ENCODE measurements at places on chromosomes 16 and 17.

DNA sequence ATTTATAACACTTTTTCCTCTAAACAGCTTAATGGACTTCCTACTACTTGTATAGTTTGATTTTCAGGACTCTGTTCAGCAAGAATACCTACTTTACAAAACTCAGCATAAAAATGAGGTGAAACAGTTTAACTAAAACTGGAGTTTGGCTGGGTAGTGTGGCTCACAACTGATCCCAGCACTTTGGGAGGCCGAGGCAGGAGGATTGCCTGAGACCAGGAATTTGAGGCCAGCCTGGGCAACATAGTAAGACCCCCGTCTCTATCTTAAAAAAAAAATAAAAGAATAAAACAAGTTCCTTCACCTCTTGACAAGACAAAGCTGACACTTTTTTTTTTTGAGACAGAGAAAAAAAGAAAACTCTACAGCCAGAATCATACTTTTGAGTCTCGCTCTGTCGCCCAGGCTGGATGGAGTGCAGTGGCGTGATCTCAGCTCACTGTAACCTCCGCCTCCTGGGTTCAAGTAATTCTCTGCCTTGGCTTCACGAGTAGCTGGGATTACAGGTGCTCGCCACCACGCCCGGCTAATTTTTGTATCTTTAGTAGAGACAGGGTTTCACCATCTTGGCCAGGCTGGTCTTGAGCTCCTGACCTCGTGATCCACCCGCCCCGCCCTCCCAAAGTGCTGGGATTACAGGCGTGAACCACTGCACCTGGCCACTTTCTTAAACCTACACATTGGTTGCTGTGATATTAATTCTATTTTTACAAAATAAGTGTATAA lies 2.6 kb downstream of the PDF start:
- DNase-seq, result no peak

DNA sequence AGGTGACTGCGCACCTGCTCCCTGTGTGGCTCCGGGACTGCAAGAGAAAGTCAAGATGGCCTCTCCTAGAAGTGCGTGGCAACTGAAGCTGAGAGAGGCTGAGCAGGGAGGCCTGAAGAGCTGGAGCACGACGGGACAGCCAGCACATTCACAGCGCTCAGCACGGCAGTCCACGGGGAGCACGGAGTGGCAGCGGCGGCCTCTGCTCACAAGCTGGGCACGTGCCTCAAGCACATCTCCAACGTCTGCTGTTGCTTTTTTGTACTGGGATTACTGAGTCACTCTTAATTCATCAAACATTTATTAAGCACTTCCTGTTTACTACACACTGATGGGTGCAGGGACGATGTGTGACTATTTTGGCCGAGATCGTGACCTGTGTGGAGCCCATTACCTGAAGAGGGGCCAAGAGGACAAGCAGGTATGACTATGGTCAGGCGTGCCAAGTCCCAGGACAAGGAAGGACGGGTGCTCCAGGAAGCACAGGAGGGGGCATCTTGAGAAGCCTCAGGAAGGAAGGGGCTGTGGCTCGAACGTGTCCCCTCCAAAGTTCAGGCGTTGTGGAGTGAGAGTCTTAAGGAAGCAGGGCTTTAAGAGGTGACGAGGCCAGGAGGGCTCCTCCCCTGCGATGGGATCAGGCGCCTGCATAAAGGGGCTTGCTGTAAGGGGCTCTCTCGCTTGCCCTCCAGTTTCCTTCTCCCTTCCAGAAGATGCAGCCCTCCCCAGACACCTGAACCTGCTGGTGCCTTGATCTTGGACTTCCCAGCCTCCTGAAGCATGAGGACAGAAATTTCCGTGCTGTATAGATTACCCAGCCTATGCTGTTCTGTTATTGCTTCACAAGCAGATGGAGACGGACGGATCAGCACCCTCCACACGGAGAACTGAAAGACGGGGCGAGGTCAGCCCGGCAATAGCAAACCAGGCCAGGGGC lies 105.8 kb downstream of the ADCY9 start:
- no peak for DNase-seq

GRCh38 chr16:9062301-9062700 lies 29.1 kb upstream of the HAPSTR1 start:
- DNase-seq, result no peak

DNA sequence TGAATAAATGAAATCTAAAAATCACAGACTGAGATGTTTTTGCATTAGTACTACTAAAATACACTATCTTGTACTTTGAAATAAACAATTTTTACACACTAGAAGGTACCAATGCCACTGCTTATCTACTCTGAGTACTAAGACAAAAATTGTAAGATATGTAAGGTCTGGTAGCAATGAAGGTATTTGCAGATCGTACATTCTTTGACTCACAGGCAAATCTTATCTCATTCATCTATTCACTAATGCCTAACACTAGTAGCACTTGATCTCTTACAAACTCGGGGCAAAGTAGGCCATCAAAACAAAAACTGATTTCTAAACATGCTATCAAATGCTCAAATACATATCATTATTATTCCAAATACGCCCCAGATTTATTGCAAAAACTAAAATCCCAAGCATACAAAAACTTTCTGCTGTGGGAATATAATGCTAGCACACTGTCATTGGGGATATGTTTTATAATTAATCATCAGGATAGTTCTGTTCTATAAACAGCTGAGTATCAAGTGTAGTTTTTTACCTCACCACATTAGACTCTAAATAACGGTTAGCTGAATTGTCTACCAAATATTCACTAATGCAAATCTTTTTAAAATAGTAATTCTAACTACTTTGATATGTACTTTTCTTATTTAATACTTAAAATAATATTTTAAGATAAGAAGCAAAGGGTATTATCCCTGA lies 68.0 kb downstream of the MED13 start:
- no peak for DNase-seq

DNA sequence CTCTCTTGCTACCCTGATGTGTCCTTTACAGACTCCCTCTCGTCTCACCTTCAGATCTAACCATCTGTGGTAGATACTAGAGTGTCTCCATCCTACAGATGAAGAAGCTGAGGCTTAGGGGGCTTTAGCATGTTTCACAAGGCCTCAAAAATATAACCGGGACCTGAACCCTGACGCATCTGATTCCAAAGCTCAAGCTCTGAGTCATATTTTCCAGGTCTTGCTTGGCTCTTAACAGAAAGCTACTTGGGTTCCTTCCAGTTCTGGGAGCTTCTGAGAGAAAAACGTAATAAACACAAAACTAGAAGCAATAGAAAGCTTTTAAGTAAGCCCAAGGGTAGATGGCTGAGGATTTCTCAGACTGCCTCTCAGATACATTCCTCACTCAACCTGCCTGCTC lies 224.3 kb upstream of the EEF2KMT start:
- DNase-seq, result no peak

- DNase-seq, result no peak
Observed at GRCh38 chr16:10618710-10619209, 38.4 kb upstream of the EMP2 start.

DNA sequence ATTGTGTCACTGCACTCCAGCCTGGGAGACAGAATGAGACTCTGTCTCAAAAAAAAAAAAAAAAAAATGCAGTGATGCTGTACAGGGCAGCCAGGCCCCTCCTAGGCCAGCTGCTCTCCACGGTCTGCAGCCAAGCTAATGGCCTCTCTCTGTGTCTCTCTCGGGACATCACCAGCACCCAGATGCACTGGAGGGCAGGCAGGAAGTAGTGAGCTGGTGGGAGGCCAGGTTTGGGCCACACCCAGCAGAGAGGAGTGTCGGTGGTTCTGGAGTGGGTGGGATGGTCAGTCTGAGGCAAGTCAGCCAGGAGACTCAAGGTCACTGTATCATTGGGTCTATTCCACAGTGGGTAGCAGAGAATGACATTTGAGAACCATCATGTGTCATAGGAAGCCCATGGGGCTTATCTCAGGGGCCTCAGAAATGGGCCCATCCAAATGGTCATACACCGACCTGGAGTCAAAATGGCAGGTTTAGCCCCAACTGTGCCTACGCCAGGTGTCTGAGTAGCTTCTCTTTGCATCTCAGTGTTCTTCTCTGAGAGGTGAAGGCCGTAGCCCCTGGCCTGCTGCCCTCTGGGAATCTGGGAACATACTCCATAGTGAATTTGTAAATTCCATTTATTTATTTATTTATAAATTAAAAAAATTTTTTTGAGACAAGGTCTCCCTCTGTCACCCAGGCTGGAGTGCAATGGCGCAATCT lies 22.7 kb downstream of the WNT9B start:
- no peak for DNase-seq

- DNase-seq, result no peak
Observed at GRCh38 chr17:50739098-50739497, 19.7 kb downstream of the LUC7L3 start.

GRCh38 chr17:38958326-38958725 lies 8.9 kb downstream of the FBXO47 start:
- DNase-seq, result no peak

DNA sequence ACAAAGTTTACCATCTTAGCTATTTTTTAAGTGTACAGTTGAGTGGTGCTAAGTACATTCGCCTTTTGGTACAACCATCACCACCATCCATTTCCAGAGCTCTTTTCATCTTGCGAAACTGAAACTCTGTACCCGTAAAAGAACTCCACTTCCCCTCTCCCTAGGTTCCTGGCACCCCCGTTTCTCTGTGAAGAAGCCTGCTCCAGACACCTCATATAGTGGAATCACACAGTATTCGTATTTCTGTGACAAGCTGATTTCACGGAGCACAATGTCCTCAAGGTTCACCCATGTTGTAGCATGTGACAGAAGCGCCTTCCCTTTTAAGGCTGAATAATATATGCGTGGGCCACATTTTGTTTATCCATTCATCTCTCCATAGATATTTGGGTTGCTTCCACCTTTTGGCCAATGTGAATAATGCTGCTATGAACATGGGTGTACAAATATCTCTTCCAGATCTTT lies 54.2 kb upstream of the MAP3K14 start:
- no peak for DNase-seq

DNA sequence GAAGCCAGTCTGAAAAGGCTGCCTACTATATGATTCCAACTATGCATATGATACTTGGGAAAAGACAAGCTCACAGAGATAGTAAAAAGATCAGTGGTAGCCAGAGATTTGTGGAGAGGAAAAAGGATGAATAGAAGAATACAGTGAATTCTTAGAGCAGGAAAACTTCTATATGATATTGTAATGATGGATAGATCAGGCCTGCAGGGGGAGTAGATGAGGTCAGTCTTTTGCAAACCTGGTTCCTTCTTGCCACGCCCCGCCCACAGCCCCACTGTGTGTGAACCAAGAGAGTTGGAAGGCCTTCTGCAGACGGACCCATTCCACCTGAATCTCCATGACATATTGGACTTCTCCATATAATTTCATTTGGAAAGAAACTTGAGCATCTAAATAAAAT lies 761 bp upstream of the CCL8 start:
- DNase-seq, result no peak

GRCh38 chr16:68335175-68335574 lies 24.4 kb downstream of the PRMT7 start:
- DNase-seq, result no peak

GRCh38 chr17:21036361-21036881 lies 6.4 kb downstream of the USP22 start:
- no peak for DNase-seq

GRCh38 chr16:87183647-87184046 lies 133.5 kb downstream of the C16orf95 start:
- DNase-seq, result no peak

GRCh38 chr16:28977703-28978662 lies 3.4 kb downstream of the SPNS1 start:
- no peak for DNase-seq

DNA sequence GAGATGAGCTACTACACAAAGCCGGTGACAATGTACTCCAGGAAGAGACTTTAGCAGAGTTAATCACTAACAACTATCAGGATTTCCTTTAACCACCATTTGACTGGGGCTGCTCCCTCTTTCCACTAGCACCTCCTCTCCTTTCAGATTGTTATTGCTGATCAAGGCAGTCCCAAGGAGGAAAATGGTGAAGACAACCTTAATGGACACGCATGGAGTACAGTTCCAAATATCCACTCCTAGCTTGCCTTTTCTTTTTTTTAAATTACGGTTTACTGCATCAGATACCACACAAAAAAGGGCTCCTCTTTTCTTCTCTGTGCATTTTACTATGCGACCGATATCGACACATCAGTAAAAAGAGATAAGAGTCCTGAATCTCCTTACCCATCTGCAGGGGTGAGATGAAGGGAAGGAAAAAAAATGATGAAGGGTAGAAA lies 30.9 kb downstream of the FAM222B start:
- no peak for DNase-seq

- DNase-seq, result no peak
Observed at GRCh38 chr17:49572806-49573420, 2.8 kb upstream of the NXPH3 start.
